ENCODE measurements at places on chromosomes 2 and 18.

DNA sequence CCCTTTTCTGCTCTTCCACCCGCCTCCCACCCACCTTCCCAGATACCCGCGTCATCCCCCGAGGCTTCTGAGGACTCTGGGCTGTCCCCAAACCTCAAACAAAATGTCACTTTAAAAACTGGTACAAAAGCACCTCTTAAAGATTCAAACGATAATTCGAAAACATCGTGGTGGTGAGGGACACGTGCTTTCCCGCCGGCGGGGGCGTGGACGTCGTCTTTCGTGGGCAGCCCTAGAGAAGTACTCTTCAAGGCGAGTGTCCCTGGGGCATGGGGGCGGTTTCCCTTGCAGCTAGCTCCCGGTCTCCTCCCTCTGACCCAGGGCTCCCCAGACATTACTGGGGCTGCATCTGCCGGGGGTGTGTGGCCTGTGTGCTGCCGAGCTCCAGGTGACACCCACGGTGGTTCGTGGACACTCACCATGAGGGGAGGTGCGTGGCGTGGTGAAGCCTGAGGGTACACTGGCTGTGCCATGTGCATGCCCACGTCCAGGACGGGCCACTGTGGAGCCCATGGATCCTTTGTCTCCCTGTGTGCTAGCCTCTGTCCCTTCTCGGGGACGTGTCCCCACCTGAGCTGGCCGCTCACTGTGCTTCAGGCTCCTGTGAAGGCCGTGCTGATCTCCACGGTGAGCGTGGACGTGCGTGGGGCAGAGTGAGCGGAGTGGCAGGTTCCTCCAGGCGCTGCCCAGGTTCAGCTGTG, 117.8 kb downstream of the NFATC1 start:
- no peak for DNase-seq

GRCh38 chr18:47758000-47758399, 172.5 kb downstream of the SMAD2 start:
- DNase-seq, result no peak

GRCh38 chr2:202774104-202774503, 97.5 kb downstream of the ICA1L start:
- no peak for DNase-seq

DNA sequence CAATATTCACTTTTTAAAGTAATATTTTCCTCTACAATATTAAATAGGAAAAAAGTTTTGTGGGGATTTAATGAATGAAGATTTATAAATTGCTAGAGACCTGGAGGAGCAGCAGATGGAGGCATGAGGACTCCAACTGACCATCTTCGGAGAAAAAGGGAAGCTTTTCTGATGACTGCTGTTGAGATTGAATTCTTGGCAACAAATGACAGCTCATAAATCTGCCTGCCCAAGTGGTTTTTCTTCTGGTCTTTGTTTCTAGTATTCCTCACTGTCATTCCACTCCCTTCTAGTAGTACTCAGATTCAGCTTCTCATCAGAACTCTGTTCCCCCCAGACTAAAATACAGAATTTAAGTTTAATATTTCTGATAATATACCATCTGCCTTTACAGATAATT, 157.0 kb downstream of the EML6 start:
- no peak for DNase-seq

GRCh38 chr2:43840965-43841364, 2.2 kb downstream of the ABCG8 start:
- DNase-seq, result no peak

DNA sequence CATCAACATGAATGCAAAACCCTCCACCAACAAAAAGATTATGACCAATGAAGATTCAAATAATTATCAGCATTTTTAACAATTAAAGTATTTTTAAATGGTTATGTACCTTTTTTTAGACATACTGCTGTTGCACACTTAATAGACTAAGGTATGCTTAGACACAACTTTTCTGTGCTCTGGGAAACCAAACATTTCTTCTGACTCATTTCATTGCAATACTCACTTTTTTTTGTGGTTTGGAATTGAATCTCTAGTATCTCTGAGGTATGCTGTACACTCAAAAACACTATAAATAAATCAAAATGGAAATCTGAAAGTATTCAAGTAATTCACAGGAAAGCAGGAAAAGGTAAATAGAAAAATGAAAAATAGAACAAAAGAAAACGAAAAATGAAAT, 247.9 kb upstream of the POU3F3 start:
- no peak for DNase-seq

DNA sequence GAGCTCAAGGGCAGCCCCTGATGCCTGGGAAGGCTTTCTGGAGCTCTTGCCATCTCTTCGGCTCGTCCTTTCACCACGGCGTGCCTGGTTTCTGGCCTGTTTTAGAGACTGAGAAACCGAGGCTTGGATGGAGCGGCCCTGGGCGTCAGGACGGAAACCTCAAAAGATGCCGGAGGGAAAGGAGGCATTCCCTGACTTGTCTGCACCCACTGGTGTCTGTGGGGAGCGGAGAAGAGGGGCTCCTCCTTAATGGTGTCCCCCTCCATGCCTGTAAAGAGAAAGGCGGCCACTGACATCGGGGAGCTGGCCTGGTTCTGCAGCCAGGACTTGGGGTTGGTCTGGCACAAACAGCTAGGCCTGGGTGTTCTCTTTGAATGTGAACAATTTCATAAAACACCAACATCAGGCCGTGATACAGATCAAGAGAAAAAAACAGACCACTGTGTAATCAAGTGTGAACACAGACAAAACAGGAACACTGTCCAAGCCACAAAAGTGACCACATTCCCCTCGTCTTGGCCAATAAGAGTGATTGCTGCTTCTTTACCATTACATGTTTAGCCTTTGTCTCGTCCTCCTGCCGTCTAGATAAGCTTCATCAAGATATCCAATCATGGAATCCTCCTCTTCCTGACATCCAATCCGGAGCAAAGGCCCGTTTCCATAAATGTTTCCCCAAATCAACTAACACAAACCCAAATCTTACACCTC, 633 bp upstream of the ILKAP start:
- no peak for DNase-seq

DNA sequence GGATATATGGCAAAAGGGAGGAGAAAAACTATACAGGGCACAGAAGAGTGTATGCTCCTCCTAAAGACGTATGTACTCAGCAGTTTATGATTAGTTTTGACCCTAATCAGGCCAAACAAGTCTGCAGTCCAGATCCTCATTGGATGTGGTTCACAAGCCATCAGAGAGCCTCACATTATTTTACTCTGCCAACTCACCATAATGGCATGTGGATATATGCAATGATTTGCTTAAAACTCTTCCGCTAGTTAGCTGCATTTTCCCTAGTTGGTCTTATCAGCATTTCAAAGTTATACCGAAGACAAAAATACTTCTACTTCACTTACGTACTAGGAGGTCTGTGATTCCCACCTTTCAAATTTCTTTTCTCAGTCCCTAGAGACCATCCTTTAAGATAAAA, 198.4 kb downstream of the CMPK2 start:
- no peak for DNase-seq

GRCh38 chr18:76978616-76979015, 154.0 kb downstream of the MBP start:
- no peak for DNase-seq

DNA sequence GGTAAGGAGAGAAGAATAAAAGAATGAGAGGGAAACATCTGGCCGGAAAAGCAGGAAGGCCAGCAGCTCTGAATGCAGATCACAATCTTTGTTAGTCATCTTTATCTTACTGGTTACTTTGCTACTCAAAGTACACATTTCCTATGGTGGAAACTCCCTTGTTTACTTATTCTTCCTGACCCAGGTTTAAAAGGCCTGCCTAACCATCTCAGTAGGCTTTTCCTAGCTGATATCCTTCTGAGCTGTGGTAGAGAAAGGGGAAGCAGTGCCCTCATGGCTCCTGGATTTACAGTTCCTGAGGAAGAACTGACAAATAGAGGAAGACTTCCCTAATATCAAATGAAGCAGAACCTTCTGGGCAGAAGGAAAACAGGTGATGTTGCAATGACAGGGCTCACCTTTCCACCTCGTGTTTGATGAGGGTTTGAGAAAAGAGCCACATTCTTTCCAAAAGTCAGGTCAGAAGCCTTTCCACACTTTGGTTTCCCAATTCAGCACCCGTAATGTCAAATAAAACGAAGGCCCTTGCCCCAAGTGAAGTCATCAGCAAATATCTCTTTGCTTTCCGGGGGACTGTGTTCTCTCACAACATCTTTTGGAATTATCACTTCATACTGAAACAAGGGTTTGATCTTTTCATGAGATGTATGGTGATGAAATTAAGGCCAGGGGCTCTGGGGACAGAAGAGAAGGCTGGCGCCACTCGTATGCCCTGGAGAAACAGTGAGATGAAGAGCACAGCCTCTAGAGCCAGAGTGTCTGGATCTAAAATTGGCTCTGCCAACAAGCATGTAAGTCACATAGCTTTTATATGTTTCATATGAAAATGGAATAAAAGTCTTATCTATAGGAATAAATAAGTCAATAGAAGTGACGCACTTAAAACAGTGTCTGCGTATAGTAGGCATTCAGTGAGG, 26.7 kb upstream of the APOB start:
- DNase-seq, result no peak

GRCh38 chr2:112093216-112093615, 38.1 kb downstream of the TMEM87B start:
- no peak for DNase-seq

DNA sequence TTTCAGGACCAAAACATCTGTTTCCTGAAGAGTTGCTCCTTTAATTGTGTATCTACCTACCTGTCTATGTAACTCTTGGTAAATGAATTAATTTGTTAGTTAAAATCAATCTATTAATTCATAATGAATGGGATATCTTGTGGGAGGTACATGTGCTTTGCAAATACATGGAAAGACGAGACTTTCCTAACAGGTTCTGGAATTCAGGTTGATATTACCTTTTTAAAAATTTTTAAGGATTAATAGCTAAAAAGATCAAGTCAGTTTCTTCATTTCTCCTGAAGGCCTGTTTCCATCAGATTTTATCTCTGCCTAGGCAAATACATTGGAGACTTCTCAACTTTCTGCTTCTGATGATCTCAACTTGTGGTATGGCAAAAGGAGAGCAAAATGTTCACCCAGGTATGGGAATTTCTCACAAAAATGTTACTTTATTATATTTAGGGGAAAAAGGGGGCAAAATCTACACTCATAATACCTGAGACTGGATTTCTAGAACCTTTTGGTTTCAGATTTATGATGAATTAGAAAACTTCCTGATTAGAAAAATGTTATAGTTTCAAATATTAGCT, 7.4 kb downstream of the TFPI start:
- DNase-seq, result no peak

DNA sequence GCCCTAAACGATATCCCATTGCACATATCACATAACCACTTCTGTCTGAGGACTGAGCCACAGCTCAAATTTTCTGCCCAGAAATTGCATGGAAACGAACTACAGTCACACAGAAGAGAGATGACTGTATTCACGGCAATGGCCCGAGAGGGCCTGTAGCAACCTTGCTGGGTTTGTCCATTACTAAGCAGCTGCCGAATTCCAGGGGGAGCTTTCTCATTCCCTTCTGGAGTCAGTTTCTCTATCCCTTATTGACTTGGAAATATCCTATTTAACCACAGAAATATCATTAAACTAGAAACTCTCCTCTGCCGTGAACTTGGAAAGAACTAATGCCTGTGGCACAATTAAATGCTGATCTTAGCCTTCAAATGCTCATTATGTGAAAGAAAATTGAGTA, 183.9 kb downstream of the DNER start:
- no peak for DNase-seq

GRCh38 chr2:101195871-101196661, 44.9 kb upstream of the TBC1D8 start:
- no peak for DNase-seq

- no peak for DNase-seq
Observed at GRCh38 chr2:98301469-98301868, 44.8 kb upstream of the CNGA3 start.

DNA sequence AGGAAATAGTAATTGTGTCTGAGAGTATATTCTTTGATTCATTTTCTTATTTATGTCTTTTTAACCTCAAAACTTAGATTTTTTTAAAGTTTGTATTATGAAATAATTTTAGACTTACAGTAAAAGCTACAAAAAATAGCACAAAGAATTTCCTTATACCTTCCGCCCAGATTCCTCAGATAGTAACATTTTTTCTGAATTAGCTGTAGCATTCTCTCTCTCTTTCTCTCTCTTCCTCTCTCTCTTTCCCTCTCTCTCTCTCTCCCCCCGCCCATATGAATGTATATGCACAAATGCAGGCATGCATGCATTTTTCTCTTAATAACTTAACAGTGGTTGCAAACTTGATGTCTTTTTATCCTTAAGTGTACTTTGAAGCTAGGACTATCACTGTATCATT, 361.1 kb upstream of the NRP2 start:
- no peak for DNase-seq

DNA sequence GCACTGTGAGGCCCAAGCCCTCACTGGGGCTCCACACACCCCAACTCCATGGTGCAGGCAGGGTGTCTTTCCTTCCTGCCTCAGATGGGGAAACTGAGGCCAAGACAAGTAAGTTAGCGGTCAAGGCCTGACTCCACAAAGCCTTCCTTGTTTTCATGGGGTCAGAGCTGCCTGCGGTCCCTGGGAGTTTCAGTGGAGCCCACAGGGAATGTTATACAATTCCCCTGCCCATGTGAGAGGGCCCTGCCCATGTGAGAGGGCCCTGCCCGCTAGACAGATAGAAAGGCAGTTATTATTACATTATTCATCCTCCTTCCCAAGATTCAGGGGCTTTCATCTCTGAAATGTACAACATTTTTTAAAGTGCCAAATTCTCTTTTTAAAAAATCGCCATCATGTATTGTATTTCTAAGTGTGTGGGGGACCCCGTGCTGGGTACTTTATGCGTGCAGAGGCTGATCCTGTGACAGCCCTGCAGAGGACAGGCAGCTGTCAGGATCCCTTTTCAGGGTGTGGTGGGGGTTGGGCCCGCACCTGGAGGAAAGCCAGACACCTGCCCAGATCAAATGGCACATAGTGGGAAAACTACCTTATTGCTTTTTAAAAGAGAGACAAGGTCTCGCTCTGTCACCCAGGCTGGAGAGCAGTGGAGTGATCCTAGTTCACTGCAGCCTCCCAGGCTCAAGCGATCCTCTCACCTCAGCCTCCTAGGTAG, 23.4 kb downstream of the FBLN7 start:
- DNase-seq, result no peak

- DNase-seq, result no peak
Observed at GRCh38 chr2:202681688-202682205, 47.0 kb downstream of the FAM117B start.

- no peak for DNase-seq
Observed at GRCh38 chr2:204389120-204389519, 156.2 kb upstream of the PARD3B start.

GRCh38 chr18:12391487-12392165, 14.6 kb upstream of the AFG3L2 start:
- DNase-seq, result peak; percentile 65

GRCh38 chr2:30283931-30284565, 52.7 kb downstream of the LBH start:
- DNase-seq, result no peak

- DNase-seq, result no peak
Observed at GRCh38 chr18:58858591-58859468, 5.8 kb upstream of the ZNF532 start.

Data from hematopoietic multipotent progenitor cell treated with erythropoietin and hydrocortisone succinate and interleukin-3 and kit ligand, for 15 days (in vitro differentiated cells).